Activated CD4-positive, CD25-positive, alpha-beta regulatory T cell (primary cell): ENCODE measurements at places on chromosomes 6 and 20.

DNA sequence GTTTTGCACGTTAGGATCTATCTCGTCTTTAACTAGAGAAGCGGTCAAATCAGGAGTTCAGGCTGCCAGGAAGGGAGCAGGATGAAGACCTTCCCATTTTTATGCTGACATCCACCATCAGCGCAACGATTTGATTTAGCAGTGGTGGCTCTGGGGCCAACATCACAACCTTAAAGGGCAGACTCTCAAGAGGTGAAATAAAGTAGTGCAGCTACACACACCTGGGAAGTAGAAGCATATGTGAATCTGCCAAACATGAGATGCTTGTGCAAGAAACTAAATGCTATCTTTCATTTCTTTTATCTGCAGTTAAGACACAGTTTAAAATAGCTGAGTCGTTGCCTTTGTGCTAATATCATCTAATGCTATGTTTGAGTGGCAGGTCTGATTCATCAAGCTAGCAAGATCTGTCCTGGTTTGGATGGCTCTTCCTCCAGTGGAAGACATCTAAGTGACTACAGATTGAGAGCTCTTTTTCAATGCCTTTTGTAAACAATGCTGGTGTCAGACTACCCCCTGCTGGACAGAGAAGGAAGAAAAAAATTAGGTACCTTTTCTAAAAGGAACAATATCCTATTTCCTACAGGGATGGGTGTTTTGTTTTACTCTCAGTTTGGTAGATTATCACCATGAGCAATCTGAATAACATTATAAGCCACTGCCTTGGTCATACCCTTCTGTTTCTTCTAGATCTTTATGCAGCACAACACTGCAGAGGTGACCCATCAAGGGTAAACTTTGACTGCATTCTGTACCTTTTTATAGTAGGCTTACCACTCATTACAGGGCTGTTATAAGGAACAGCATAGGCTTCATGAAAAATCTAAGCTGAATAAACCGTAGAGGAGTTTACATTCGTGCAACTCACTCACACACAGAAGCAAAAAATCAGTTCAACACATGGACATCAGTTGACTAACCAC is 171.6 kb upstream of the FBXL4 start:
- DNase-seq = no peak

GRCh38 chr6:168937054-168937453 is 316.6 kb downstream of the THBS2 start:
- no peak for DNase-seq

GRCh38 chr6:3117912-3118352 is 579 bp upstream of the BPHL start:
- no peak for DNase-seq

GRCh38 chr6:141548966-141549365 is 583.8 kb upstream of the GJE1 start:
- DNase-seq = no peak

DNA sequence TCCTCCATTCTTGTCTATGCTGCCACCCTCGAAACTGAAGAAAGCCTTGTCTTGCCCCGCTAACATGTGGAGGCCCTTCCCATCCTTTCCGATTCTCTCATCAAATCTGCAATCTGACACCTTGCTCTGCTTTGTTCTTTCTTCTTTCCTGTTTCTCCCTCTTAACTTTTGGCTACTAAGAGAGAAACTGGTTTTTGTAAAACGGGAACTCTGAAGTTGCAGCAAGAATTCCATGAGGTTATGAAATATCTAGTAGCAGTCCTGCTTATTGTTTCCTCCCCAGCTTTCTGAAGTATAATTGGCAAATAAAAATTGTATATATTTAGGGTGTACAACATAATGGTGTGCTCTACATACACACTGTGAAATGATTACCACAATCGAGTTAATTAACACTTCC is 80.2 kb downstream of the MAP7 start:
- no peak for DNase-seq

GRCh38 chr6:109458774-109459531 is 3.4 kb upstream of the MICAL1 start:
- no peak for DNase-seq

- DNase-seq = no peak
Measured at GRCh38 chr6:169365567-169366257, 112.1 kb upstream of the THBS2 start.

DNA sequence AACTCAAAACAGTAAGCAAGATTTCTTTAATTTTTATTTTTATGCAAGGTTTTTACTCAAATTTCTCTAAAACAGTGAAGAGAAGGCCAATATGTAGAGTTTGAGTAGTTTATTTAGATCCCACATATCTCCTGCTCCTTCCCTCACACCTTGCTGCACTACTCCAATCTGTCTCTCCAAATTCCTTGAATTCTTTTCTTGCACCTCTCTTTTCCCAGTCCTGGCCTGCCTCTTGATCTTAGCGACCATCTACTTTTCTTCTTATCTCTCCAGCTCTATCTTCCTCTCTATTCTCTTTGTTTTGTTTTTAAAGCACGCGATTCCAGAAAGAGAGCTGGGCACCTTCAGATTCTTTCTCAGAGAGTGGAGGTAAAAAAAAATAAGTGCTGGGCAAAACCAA is 86.7 kb upstream of the KCNQ5 start:
- no peak for DNase-seq

- DNase-seq = no peak
Measured at GRCh38 chr6:111566873-111567517, 38.7 kb downstream of the TRAF3IP2 start.

DNA sequence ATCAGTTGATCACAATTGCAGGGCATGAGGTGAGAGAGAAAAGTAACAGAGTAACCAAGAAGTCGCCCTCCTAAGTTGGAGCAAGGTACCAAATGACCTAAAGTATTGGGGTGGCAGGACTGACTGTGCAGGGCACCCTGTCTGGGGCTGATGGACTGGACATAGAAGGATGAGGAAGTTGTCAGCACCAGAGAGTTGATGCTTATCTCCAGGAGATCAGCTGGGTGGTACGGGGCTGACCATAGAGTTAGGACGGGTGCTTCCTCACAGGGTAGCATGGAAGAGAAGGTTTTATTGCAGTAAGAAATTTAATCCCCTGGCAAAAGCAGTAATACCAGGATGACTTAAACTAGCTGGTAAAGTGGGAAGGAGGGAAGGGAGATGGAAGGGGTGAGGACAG is 66.7 kb downstream of the TMEM170B start:
- DNase-seq = no peak

DNA sequence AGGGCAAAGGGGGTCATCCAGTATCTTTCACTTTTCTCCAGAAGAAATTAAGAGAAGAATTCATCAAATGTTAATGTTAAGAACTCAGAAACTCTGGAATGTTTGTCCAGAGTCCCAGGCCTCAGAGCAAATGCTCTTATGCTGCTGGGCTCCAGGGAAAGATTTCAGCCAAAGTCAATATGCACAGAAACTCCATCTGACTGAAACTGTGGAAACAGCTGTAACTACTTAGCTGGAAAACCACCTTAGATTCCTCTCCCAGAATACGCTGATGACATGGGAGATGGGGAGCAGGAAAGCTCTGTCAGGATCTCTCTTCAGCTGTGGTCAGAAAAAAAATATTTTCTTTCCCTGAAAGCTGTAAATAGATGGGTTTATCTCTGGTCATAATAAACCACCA is 559.6 kb downstream of the RFPL4B start:
- no peak for DNase-seq

GRCh38 chr20:5863040-5863833 is 87.1 kb downstream of the TRMT6 start:
- DNase-seq = no peak

DNA sequence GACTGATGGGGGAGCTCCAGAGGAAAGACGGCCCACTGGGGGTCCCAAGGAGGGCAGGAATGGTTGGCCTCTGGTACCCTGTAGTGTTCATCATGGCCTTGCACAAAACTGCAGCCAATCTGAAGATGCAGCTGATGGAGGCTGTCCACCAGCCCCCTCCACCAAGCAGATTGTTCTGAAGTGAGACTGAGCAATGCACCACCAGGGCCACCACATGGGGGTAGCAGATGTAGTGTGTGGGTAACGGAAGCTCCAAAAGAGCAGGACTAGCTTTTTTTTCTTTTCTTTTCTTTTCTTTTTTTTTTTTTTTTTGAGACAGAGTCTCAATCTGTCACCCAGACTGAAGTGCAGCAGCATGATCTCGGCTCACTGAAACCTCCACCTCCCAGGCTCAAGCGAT is 181.0 kb upstream of the MYLIP start:
- DNase-seq = no peak

DNA sequence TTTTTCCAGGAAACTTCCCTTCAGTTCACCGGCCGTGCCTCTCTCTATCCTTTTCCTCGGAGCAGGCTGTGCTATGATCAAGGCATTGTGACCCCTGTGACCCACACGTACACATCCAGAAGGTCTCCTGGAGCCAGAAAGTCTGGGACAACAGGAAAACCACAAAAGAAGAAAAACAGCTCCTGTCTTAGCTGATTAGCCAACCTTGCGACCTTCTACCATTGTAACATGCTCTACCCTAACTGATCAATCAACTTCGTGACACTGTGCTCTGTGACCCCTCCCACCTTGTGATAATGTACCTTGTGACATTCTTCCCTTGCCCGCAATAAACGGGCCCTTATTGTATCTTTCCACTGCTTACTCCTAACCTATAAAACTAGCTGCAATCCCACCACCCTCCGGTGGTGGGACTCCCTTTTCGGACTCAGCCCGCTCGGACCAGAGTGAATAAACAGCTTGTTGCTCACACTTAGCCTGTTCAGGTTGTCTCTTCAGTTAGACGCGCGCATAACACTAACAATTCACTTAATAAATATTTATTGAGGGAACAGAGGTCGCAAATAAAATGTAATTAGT is 24.2 kb downstream of the ZNF311 start:
- no peak for DNase-seq

GRCh38 chr6:127956956-127957355 is 56.1 kb upstream of the THEMIS start:
- no peak for DNase-seq

GRCh38 chr20:32589256-32589655 is 4.1 kb upstream of the NOL4L start:
- DNase-seq = no peak

- DNase-seq = no peak
Measured at GRCh38 chr6:55777469-55777868, 97.9 kb downstream of the BMP5 start.

- DNase-seq = no peak
Measured at GRCh38 chr20:14829906-14830305, 492.5 kb upstream of the FLRT3 start.

DNA sequence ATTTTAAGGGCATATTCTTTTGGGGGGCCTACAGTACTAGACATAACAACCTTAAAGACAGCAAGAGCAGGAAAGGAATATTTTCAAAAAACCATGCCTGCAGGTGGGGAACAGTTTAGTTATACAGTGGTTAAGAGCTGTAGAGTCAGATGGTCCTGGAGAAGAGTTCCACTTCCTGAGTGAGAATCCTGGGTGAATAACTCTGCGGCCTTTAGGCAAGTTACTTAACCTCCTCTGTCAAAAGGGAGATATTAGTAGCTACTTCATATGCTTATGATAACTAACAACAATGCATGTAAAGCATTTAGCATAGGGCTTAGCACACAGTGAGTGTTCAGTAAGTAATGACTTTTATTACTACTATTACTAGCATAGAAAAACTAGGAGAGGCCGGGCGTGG is 119.2 kb upstream of the TAB2 start:
- DNase-seq = no peak

- no peak for DNase-seq
Measured at GRCh38 chr6:142764311-142764710, 180.7 kb downstream of the HIVEP2 start.

- DNase-seq = no peak
Measured at GRCh38 chr20:32582659-32583580, 2.2 kb downstream of the NOL4L start.
